ENCODE measurements at places on chromosomes 7 and 10. TPM values are rescaled to one million over a fixed set of nuclear protein-coding genes. Genes with fewer than 3 reads are reported as not detected.

ETV1 gene
- 15.6 TPM for total RNA-seq

AKR1B1 gene
- total RNA-seq: 86.6 TPM

CDNF gene
- not detected for total RNA-seq

CRHR2 gene
- not detected for total RNA-seq

HOGA1 gene
- 18.4 TPM for total RNA-seq

ZCWPW1 gene
- 0.81 TPM for total RNA-seq

ASAH2B gene
- total RNA-seq: 3.7 TPM

MORN4 gene
- total RNA-seq: 9.5 TPM

C10orf105 gene
- not detected for total RNA-seq

KAZALD1 gene
- total RNA-seq: 0.49 TPM

THSD7A gene
- 1.4 TPM for total RNA-seq

BLNK gene
- not detected for total RNA-seq

SRRT gene
- 63.5 TPM for total RNA-seq

MBLAC1 gene
- 2.2 TPM for total RNA-seq

TUBB8 gene
- 0.33 TPM for total RNA-seq

HSPA12A gene
- 36.4 TPM for total RNA-seq

STEAP1 gene
- 0.63 TPM for total RNA-seq

ANLN gene
- 255 TPM for total RNA-seq

All from mesangial cell (primary cell).